ENCODE measurements at places on chromosomes 3 and 15.

- DNase-seq: no peak
Measured at GRCh38 chr15:92629975-92630626, 25.5 kb downstream of the FAM174B start.

- DNase-seq: no peak
Measured at GRCh38 chr3:13846238-13846637, 33.6 kb downstream of the WNT7A start.

- no peak for DNase-seq
Measured at GRCh38 chr3:57587905-57588304, 9.2 kb downstream of the ARF4 start.

- DNase-seq: no peak
Measured at GRCh38 chr3:128356822-128357221, 109.9 kb downstream of the DNAJB8 start.
